GM23338 (cell line): ENCODE measurements at places on chromosomes 12 and 14. TPM values are rescaled to one million over a fixed set of nuclear protein-coding genes. Genes with fewer than 3 reads are reported as not detected.
A peak's percentile ranks its signal among the peaks of the same experiment; 100 is the strongest.

- no peaks in the 10 kb centered on the region for H3K27me3 ChIP-seq
- DNase-seq: no peak
- no peak overlapping the region for H3K27ac ChIP-seq
- H3K4me3 ChIP-seq: no peak overlapping the region
- no peaks in the 10 kb centered on the region for H3K4me1 ChIP-seq
Measured at GRCh38 chr12:64027311-64027710, 182.8 kb downstream of the SRGAP1 start.

PTPN21 gene
- 5.2 and 5.6 TPM in 2 replicates for total RNA-seq

DNA sequence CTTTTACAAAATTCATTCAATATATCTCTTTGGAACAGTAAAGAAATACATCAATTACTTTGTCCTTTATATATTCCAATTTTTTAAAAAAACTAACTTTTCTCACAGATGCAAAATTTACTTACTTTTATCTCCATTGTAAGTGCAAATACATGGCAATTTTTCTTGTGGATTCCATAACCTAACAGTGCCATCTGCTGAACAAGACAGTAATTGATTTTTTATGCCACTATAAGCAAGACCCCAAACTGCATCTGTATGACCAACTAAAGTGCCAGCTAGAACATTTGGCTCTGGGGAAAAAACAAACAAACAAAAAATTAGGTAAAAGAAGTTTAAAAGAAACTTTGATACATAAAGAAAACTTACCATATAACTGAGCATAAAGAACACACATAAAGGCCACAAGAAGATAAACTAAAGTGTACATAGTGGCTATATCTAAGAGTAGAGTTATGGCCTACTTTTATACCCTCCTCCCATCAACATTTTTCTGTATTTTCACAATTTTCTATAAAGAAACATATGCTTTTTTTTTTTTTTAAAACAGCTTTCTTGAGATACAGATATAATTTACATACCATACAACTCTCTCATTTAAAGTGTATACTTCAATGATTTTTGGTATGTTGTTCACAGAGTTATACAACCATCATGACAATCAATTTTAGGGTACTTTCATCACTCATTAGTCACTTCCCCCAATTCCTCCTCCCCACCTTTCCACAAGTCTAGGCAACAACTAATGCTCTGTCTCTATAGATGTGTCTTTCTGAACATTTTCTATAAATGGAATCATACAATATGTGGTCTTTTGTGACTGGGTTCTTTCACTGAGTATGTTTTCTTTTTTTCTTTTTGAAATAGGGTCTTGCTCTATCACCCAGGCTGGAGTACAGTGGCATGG lies 32.6 kb downstream of the COCH start:
- DNase-seq: no peak
- no peaks in the 10 kb centered on the region for H3K27me3 ChIP-seq
- H3K36me3 ChIP-seq: peaks cover 9% of the 10 kb centered on the region
- H3K4me1 ChIP-seq: no peaks in the 10 kb centered on the region
- no peak overlapping the region for H3K4me3 ChIP-seq
- no peak overlapping the region for H3K27ac ChIP-seq

DNA sequence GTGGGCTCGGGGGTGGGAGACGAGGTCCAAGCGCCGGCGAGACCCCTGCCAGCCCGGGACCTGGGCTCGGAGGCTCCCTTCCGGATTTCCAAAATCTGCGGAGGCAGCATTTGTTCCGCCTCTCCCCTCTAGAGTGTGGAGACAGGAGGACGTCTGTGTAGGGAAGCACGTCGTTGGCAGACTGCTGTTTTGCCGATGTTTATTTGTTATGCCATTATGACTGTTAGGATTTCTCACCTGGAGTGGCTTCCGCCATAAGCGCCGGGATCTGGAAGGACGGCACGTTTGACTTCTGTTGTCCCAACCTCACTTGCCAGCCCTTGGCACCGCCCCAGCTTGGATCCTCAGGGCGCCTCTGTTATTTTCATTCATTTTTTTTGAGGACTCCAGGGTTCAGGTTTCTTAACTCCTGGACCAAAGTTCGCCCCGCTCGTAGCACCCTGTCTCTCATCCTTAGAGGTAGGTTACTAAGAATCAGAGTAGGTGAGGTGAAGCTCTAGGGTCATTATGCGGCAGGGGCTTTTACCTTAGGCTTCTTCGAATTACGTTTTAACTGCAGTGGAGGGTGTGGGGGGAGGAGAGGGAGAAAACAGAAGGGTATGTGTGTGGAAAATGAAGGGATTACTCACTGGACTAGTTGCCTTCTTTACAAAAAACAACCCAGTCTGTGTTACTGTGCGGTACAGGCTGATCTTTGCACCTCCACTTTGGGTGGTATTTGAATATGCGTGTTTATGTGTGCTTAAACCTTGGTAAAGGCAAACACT lies 547 bp upstream of the PYGL start:
- H3K36me3 ChIP-seq: 0 out of 2 replicates have a peak, but pooled peaks cover 4% of the 10 kb centered on the region
- H3K27ac ChIP-seq: peak overlapping the region; percentile 59; the same call in 1 of the 2 replicates
- H3K4me3 ChIP-seq: peak overlapping the region; percentile 77
- DNase-seq: no peak

CLEC9A gene
- total RNA-seq: not detected in 2 replicates

DNA sequence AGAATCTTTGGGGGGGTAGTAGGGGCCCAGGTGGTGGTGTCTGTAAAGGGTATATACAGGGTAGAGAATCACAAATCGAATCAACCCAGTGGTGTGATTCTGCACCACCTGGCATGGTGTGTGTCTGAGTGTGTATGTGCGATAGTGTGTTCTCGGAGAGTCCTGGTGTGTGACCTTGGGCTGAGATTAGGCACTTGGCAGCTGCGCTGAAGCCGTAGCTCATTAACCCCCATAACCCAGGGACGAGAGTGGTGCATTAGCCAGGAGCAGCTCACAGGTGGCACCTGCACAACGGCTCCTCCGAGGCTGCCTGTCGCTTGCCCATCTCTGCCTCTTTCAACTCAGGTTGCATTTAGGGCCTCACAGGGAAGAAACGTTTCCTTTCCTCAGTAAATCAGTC lies 15.6 kb upstream of the TESC start:
- DNase-seq: no peak
- H3K27ac ChIP-seq: no peak overlapping the region
- no peak overlapping the region for H3K4me3 ChIP-seq
- H3K4me1 ChIP-seq: peaks cover 22% of the 10 kb centered on the region

- H3K4me3 ChIP-seq: no peak overlapping the region
- no peak overlapping the region for H3K27ac ChIP-seq
- no peaks in the 10 kb centered on the region for H3K36me3 ChIP-seq
- no peaks in the 10 kb centered on the region for H3K4me1 ChIP-seq
- H3K27me3 ChIP-seq: no peaks in the 10 kb centered on the region
- DNase-seq: no peak
Measured at GRCh38 chr14:63032641-63033040, 12.6 kb downstream of the KCNH5 start.
